ENCODE measurements at places on chromosomes 7 and 10. TPM values are rescaled to one million over a fixed set of nuclear protein-coding genes. Genes with fewer than 3 reads are reported as not detected.

- H3K4me3 ChIP-seq = no peak overlapping the region
- H3K36me3 ChIP-seq = no peaks in the 10 kb centered on the region
- H3K27ac ChIP-seq = no peak overlapping the region
- DNase-seq = no peak
Observed at GRCh38 chr7:130324306-130324943, 20.2 kb upstream of the CPA5 start.

DNA sequence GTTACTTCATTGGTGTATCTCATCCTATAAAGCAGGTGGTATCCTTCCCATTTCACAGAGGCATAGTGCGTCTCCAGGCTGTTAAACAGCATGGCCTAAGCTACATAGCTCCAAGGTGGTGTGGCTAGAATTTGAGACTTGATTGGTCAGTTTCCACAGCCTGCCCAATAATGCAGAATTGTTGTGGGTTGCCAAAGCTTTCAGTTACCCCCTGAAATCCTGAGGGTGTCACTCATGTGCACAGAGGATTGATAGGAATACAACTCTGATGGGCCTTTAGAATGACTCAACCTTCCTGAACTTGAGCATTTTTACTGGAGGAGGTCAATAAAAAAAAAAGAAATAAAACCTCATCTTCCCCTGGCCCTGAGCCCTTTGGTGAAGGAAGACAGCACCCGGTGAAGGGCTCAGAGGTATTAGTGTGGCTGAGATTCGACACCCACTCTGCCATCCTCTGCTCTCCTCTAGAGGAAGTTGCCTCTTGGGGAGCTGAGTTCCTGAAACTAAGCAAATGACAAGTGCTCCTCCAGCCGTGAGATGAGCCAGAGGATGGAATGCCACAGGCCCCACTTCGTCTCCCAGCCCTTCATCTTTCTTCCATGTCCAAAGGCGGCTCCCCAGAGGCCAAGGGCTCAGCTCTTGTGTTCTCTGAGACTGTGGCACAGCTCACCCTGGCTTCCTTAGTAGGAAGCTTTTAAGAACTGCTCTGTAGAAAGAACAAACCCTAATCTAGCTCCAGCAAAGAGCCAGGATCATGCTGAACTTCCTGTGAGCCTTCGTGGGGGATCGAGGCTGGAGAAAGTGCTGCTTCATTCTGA, 1.0 kb downstream of the ACSL5 start:
- H3K27me3 ChIP-seq = no peaks in the 10 kb centered on the region
- peaks cover 52% of the 10 kb centered on the region for H3K4me1 ChIP-seq

GRCh38 chr10:112653215-112653614, 206.2 kb downstream of the VTI1A start:
- no peak overlapping the region for H3K27ac ChIP-seq
- H3K36me3 ChIP-seq = no peaks in the 10 kb centered on the region
- H3K4me3 ChIP-seq = no peak overlapping the region
- H3K27me3 ChIP-seq = no peaks in the 10 kb centered on the region

GRCh38 chr10:117666166-117666565, 123.6 kb downstream of the EMX2 start:
- H3K27me3 ChIP-seq = no peaks in the 10 kb centered on the region
- no peak overlapping the region for H3K4me3 ChIP-seq
- no peak for DNase-seq

- H3K36me3 ChIP-seq = no peaks in the 10 kb centered on the region
- H3K4me1 ChIP-seq = no peaks in the 10 kb centered on the region
- DNase-seq = no peak
- H3K27ac ChIP-seq = no peak overlapping the region
- no peak overlapping the region for H3K4me3 ChIP-seq
Observed at GRCh38 chr10:45442662-45443061, 68.6 kb downstream of the ALOX5 start.

DNA sequence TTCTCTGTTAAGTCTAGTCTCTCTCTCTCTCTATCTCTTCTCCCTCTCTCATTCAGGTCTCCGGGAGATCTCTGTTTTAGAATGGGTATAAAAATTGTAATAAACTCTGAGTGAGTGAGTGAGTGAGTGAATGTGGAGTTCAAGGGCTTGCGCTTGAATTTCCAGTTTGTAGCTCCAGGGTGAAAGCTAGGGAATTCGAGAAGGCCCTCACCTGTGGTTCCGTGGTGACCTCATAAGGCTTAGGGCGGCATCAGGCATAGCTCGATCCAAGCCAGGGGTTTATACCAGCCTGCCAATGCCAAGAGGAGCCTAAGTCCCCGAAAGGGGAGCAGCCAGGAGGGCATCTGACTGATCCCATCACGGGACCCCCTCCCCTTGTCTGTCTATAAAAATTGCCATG, 456 bp downstream of the AKR1B15 start:
- no peak for DNase-seq
- no peaks in the 10 kb centered on the region for H3K27me3 ChIP-seq
- H3K27ac ChIP-seq = no peak overlapping the region

- H3K27ac ChIP-seq = no peak overlapping the region
- H3K27me3 ChIP-seq = no peaks in the 10 kb centered on the region
- no peaks in the 10 kb centered on the region for H3K36me3 ChIP-seq
- H3K4me1 ChIP-seq = no peaks in the 10 kb centered on the region
- no peak overlapping the region for H3K4me3 ChIP-seq
Observed at GRCh38 chr10:17586821-17587234, 30.3 kb downstream of the HACD1 start.

- no peaks in the 10 kb centered on the region for H3K36me3 ChIP-seq
- DNase-seq = no peak
Observed at GRCh38 chr7:94511718-94512117, 2.1 kb downstream of the CASD1 start.

- no peak overlapping the region for H3K4me3 ChIP-seq
- no peak overlapping the region for H3K27ac ChIP-seq
- H3K36me3 ChIP-seq = no peaks in the 10 kb centered on the region
- no peaks in the 10 kb centered on the region for H3K4me1 ChIP-seq
Observed at GRCh38 chr10:70256463-70256862, 23.2 kb upstream of the PPA1 start.

DNA sequence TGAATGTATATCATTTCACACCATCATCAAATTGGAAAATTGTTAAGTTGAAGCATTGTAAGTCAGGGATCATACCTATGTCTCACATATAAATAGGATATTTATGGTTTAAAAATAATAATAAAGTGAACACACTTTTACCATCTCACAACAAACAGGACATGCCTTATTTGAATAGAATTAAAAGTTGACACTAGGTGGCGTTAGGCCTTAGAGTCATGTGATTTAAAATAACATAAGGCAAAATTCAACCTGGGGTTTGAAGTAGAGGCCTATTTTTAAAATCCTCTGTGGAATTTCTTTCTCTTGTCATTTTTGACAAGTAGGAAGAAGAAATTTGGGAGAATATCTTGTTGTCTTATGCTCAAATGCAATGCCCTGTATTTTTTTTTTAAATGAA, 184.7 kb upstream of the PCDH15 start:
- no peaks in the 10 kb centered on the region for H3K36me3 ChIP-seq
- H3K27ac ChIP-seq = no peak overlapping the region
- no peaks in the 10 kb centered on the region for H3K4me1 ChIP-seq
- no peaks in the 10 kb centered on the region for H3K27me3 ChIP-seq
- DNase-seq = no peak

DNA sequence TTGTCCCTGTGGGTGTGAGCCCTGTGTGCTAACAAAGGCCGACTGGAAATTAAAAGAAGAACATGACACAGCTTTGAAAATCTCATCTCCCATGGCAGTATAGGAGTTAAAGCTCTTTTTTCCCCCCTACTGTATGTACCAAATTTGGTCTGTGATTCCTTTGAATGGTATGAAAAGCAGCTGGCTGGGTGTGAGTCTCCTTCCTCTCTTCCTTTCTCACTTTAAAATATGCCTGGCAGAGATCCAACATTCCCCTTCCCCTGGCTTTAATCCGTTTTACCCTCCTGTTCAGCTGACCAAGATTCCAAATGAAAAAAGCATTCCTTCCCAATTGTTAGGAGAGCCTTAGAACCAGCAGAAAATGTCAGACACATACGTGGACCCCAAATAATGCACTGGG, 225.0 kb upstream of the CELF2 start:
- no peaks in the 10 kb centered on the region for H3K4me1 ChIP-seq
- no peaks in the 10 kb centered on the region for H3K27me3 ChIP-seq
- H3K4me3 ChIP-seq = no peak overlapping the region
- H3K27ac ChIP-seq = no peak overlapping the region

GRCh38 chr10:57818522-57818921, 449.2 kb downstream of the IPMK start:
- H3K4me3 ChIP-seq = no peak overlapping the region
- no peaks in the 10 kb centered on the region for H3K36me3 ChIP-seq
- DNase-seq = no peak
- no peaks in the 10 kb centered on the region for H3K27me3 ChIP-seq

The TMEM178B gene
- 0.20 TPM for polyA plus RNA-seq

- no peak overlapping the region for H3K4me3 ChIP-seq
- H3K4me1 ChIP-seq = no peaks in the 10 kb centered on the region
- no peak for DNase-seq
Observed at GRCh38 chr10:100864978-100865377, 47.8 kb upstream of the SLF2 start.

DNA sequence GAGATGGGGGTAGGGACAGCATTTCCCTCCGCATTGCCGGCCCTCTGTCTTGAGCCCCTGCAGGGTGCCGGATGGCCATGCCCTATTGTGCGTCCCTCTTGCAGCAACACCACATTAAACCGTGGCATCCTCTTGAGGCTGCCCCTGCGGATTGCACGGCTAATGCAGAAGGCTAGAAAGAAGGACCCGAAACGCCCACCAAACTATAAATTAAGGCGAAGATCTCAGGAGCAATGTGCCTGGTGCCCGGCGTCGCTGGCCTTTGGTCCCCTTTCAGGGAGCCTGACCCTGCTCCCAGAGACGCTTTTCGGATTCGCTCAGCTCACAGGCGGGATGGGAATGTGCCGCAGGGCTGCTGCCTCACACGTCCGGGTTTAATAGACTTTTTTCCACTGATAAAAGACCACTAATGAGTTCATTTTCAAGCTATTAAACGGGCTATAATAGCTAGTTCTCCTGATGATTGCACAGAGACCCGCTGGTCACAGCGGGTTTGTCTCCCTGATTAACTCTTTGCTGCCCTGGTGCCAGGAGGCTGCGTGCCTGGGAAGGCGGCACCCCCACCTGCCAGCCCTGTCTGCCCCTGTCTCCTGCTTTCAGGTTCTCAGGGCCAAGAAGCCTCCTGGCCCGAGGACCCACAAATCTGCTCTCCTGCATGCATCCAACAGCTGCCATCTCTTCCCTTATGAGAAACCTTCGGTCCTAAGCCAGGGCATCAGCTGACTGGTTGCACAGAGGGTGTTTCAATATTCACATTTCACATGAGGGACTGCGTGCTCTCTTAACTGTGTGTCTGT, 128.3 kb downstream of the ADARB2 start:
- H3K4me1 ChIP-seq = no peaks in the 10 kb centered on the region
- no peak overlapping the region for H3K4me3 ChIP-seq
- no peaks in the 10 kb centered on the region for H3K36me3 ChIP-seq
- no peak for DNase-seq
- peaks cover 5% of the 10 kb centered on the region for H3K27me3 ChIP-seq

- no peak overlapping the region for H3K27ac ChIP-seq
- DNase-seq = no peak
- no peaks in the 10 kb centered on the region for H3K27me3 ChIP-seq
- H3K4me1 ChIP-seq = no peaks in the 10 kb centered on the region
- H3K4me3 ChIP-seq = no peak overlapping the region
- no peaks in the 10 kb centered on the region for H3K36me3 ChIP-seq
Observed at GRCh38 chr7:22900784-22901183, 78.1 kb upstream of the TOMM7 start.

DNA sequence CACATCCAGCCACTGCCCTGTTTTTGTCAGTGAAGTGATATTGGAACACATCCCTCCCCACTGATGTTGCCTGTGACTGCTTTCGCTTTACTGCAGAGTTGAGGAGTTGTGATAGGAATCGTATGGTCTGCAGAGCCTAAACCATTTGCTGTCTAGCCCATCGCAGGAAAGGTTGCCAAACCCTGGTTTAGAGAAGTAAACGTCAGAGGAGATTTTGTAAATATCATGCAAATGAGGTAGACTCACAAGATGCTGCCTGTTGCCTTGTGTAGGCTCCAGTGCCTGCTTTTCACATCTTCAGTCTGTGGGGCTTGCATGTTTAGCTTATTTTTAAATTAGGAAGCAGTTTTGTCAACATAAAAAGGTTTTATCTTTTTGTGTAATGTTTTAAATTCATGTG, 107.1 kb downstream of the TRRAP start:
- no peak overlapping the region for H3K27ac ChIP-seq
- no peaks in the 10 kb centered on the region for H3K27me3 ChIP-seq
- DNase-seq = no peak
- no peak overlapping the region for H3K4me3 ChIP-seq
- peaks cover 92% of the 10 kb centered on the region for H3K36me3 ChIP-seq

DNA sequence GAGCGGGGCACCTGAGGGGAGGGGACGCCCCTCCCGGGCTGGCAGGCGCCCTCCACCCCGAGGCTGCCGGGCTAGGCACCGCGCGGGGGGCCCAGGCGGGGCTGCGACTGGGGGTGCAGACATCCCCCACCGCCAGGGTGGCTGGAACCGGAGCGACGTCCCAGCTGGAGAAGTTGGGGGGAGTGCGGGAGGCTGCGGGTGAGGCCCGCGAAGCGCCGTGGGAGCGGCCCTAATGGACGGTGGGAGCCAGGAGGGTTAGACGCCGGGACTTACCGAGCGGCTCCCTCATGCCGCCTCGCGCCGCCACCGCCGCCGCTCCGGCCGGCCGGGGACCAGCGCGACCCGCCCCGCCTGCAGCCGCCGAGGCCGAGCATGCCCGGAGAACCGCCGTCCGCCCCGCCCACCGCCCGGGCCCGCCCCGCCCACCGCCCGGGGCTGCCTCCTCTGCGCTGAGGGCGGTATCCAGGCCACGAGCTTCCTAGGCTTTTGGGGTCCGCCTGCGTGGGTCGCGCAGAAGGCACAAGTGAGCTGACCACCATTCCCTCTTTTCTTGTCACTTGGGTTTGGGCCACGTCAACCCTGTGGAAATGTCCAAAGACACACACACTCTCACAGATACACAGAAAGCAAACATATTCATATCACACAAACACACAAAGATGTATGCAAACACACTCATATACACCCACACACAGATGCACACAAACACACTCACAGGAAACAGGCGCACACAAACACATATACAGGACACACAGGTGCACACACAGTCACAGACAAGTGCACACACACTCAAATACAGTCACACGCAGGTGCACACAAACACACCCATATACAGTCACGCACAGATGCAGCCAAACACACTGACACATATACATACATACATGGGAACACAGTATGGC, at the start of gene JCAD:
JCAD (minus strand) TSS at position 378 of the 899 bp plus-strand sequence. CDS start 11,774 bp downstream, outside the sequence.
- H3K27me3 ChIP-seq = peaks cover 26% of the 10 kb centered on the region
- no peaks in the 10 kb centered on the region for H3K4me1 ChIP-seq
- DNase-seq = no peak
- H3K4me3 ChIP-seq = no peak within 1 kb of the TSS
- no peaks in the 10 kb centered on the region for H3K36me3 ChIP-seq

DNA sequence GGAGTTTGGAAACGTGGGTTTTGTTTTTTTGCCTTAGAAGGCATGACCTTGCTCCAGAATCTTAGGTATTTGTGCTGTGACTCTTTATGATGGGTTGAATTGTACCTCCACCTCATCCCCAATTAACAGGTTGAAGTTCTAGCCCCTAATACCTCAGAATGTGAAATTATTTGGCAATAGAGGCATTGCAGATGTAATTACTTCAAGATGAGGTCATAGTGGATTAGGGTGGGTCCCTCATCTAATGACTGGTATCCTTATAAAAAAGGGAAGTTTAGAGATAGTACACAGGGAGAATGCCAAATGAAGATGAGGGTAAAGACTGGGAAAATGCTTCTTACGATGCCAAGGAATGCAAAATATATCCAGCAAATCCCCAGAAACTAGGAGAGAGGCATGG, 3.0 kb upstream of the FAM200A start:
- H3K4me1 ChIP-seq = peaks cover 48% of the 10 kb centered on the region
- no peak for DNase-seq
- no peak overlapping the region for H3K27ac ChIP-seq
- no peak overlapping the region for H3K4me3 ChIP-seq
- H3K36me3 ChIP-seq = peaks cover 5% of the 10 kb centered on the region

The PAPOLB gene
- polyA plus RNA-seq = not detected

Measured in CD4-positive, alpha-beta memory T cell (primary cell).